Immature natural killer cell (primary cell): ENCODE measurements at places on chromosomes 11 and 22. TPM values are rescaled to one million over a fixed set of nuclear protein-coding genes. Genes with fewer than 3 reads are reported as not detected.
A peak's percentile ranks its signal among the peaks of the same experiment; 100 is the strongest.

Gene SLC5A1
- polyA plus RNA-seq: not detected

Gene KCNJ11
- polyA plus RNA-seq: not detected

DNA sequence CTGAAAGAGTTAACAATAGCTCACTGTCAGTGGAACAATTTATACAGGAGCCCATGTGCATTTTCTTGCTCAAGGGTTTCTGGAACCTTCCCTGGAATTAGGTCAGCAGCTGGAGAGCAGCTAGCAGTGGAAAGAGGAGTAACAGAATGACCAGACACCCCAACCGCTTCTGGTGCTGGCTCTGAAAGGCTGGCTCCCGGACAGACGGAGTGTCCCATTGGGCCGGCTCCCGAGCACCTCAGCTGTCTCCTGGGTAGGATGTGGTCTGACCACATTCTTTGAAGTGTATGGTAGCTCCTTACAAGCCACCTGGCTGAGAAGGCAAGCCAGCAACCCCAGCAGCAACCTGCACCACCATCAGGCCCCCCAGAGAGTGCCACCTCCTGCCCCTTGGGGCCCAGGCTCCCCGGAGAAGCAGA, 44.7 kb downstream of the ABTB2 start:
- no peaks in the 10 kb centered on the region for H3K4me1 ChIP-seq
- H3K36me3 ChIP-seq: no peaks in the 10 kb centered on the region
- no peak overlapping the region for H3K4me3 ChIP-seq
- peaks cover 5% of the 10 kb centered on the region for H3K27me3 ChIP-seq
- no peak overlapping the region for H3K27ac ChIP-seq

DNA sequence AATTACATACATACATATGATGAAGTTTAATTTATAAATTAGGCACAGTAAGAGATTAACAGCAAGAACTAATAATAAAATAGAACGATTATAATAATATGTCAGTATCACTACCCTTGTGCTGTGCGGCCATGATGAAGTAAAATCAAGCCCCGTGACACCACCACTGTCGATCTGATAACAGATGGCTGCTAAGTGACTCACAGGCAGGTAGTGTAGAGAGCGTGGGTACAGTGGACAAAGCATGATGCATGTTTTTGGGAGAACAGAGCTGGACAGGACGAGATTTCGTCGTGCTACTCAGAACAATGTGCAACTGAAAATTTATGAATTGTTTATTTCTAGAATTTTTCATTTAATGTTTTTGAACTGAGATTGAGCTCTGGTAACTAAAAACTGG, 108.4 kb upstream of the TIMP3 start:
- no peaks in the 10 kb centered on the region for H3K4me1 ChIP-seq
- H3K36me3 ChIP-seq: no peaks in the 10 kb centered on the region
- no peak overlapping the region for H3K4me3 ChIP-seq
- peaks cover 3% of the 10 kb centered on the region for H3K27me3 ChIP-seq
- no peak for DNase-seq

DNA sequence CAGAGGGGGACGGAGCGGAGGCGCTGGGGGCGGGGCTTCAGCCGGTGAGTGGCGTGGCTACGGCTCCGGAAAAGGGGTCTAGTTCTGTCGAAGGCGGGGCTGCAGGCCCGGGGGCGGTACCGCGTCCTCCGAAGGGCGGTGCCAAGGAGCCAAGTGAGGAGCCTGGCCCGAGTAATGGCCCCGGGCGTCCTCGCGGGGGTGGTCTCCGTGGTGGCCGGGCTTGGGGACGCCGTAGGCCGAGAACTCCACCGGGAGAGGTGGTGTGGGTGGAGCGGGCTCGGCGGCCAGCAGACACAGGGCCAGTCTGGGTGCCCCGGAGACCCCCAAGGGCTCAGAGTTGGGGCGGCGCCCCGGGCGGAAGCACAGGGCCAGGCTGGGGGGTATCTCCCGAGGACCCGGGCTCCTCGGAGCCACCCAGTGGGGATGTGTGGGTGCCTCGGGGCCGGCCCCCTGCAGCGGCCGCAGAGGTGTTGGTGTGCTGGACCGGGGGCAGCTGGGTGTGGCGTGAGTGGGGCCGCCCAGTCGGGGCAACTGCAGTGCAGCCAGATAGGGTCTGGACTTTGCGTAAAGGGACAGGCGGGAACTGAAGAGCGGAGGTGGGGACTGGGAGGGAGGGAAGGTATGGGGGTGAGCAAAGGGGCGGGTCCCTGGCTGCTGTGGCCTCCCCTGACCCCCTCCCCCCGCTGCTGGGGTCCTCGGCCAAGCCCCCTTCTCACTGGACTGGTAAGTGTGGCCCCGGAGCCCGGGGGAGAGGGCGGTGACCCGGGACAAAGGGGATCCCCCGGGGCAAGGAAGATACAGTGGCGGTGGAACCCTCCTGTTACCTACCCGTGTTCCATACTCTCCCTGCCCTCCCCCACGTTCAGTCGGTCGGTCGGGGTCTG, 838 bp downstream of the FKBP2 start:
- H3K4me3 ChIP-seq: peak overlapping the region; percentile 84
- peaks cover 30% of the 10 kb centered on the region for H3K4me1 ChIP-seq
- H3K36me3 ChIP-seq: no peaks in the 10 kb centered on the region
- peak overlapping the region; percentile 99 for H3K27ac ChIP-seq
- no peak for DNase-seq

GRCh38 chr11:75474878-75475766, 42.1 kb upstream of the KLHL35 start:
- H3K4me3 ChIP-seq: peak overlapping the region; percentile 13
- H3K27ac ChIP-seq: peak overlapping the region; percentile 63
- peak; percentile 26 for DNase-seq
- peaks cover 13% of the 10 kb centered on the region for H3K4me1 ChIP-seq

Gene SLC22A6
- polyA plus RNA-seq: not detected

Gene GAS2
- polyA plus RNA-seq: 2.4 TPM

- no peaks in the 10 kb centered on the region for H3K36me3 ChIP-seq
- no peak for DNase-seq
- no peak overlapping the region for H3K27ac ChIP-seq
Observed at GRCh38 chr11:20488352-20488751, 100.8 kb downstream of the PRMT3 start.

GRCh38 chr11:3167143-3168119, 2.3 kb upstream of the OSBPL5 start:
- no peak overlapping the region for H3K4me3 ChIP-seq
- peaks cover 4% of the 10 kb centered on the region for H3K36me3 ChIP-seq
- no peak for DNase-seq
- H3K27me3 ChIP-seq: peaks cover 17% of the 10 kb centered on the region
- H3K27ac ChIP-seq: no peak overlapping the region

DNA sequence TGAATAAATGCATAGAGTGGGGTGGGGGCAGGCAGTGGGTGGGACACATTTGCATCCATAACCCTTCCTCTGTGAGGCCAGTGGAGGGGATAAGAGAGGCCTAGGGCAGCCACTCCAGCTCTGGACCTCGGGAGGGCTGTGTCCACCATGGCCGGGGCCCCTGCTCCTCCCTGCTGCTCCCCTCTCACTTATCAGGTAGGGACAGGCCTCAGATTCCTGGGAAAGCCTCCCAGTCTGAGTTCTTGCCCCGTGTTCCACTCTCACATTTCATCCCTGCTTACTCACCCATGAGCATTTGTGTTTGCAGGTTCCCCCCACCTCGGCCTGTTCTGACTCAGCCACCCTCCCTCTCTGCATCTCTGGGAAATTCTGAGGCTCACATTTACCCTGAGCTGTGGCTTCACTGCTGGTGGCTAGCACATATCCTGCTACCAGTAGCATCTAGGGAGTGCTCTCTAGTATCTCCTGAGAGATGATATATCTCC, 128.7 kb upstream of the TOP3B start:
- H3K27ac ChIP-seq: no peak overlapping the region
- peaks cover 9% of the 10 kb centered on the region for H3K27me3 ChIP-seq

GRCh38 chr11:34846467-34846866, 69.7 kb downstream of the APIP start:
- no peak overlapping the region for H3K27ac ChIP-seq
- H3K27me3 ChIP-seq: peaks cover 7% of the 10 kb centered on the region
- DNase-seq: no peak
- no peak overlapping the region for H3K4me3 ChIP-seq

Gene CRYAB
- not detected for polyA plus RNA-seq

DNA sequence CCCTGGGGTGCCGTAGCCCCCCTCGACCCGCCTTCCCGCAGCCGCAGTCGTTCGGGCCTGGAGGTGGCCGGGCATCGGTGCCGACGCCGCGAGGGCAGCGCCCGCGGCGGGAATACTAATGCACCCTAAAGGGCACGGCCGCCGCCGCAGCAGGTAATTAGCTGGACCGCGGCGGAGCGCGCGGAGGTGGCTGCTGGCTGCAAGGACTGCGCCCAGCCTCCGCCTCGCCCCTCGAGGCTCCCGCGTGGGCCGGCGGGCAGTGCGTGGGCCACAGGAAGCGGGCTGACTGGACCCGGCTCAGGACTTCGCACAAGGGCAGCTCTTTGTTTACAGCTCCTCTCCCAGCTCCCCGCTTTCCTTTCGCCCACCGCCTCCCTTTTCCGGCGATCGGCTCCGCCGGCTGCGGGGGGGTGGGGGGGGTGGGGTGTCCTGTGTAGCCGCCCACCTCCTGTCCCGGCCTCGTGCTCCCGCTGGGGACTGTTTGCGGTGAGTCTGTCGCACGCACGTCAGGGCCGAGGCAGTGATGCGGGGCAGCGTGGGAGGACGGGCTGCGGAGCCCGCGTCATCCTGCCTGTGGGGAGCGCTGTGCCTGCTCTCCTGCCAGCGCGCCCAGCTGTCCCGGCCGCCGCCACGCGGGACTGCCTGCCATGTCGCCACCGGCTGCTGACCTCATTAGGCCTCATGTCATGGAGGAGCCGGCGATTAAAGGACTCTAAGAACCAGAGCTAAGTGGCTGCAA, 53.2 kb downstream of the GRIK4 start:
- no peaks in the 10 kb centered on the region for H3K36me3 ChIP-seq
- peaks cover 22% of the 10 kb centered on the region for H3K4me1 ChIP-seq
- DNase-seq: peak; percentile 51
- H3K27ac ChIP-seq: peak overlapping the region; percentile 73
- peaks cover 9% of the 10 kb centered on the region for H3K27me3 ChIP-seq

Gene MFNG
- 286 TPM for polyA plus RNA-seq

Gene LDHAL6A
- 0.79 TPM for polyA plus RNA-seq

DNA sequence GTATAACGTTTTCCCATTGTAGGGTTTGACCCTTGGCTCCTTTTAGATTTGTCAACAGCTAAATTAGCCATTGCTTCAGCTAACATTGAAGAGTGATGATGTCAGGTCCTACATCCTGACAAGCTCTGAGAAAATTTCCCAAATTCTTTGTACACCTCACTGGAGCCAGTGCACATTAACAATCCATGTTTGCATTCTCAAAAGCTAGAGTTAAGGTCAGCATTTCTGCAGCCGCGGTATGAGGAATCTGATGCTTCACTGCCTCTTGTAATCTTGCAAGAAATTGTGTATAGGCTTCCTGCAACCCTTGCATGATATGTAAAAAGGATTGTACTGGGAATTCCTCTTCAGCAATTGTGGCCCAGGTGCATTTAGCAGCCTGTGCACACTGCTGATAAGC, 33.1 kb upstream of the NCAM1 start:
- DNase-seq: no peak
- H3K27ac ChIP-seq: no peak overlapping the region
- H3K36me3 ChIP-seq: no peaks in the 10 kb centered on the region
- no peak overlapping the region for H3K4me3 ChIP-seq
- no peaks in the 10 kb centered on the region for H3K4me1 ChIP-seq
- H3K27me3 ChIP-seq: peaks cover 2% of the 10 kb centered on the region

DNA sequence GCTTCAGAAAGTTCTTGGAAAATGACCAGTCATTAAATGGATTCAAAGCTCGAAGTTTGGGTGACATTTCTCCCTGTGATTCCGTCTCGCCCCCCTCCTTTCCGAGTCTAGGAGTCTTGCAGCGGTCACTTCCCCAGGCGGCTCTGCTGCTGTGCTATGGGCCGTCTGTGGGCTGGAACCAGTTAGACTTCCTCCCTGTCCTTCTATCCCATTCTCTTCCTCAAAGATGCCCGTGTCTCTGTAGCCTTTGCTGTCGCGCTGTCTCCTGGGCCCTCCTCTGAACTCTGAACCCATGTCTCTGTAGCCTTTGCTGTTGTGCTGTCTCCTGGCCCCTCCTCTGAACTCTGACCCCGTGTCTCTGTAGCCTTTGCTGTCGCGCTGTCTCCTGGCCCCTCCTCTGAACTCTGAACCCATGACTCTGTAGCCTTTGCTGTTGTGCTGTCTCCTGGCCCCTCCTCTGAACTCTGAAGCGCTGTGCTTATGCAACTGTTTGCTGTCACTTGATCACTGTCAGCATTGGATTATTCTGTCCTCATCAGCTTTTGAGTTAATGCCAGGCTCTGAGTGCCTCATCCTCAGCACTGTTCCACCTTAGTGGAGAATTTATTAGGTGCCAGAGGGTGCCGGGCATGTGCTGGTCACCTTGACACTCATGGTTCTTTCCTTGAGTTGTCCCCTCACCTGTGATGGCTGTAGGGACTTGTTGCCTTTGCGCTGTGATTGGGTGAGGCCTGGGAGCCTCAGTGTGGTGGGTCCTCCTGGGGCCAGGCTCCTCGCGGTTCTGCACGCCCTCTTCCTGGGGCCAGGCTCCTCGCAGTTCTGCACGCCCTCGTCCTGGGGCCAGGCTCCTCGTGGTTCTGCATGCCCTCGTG, 173.3 kb downstream of the TBC1D22A start:
- peak overlapping the region; percentile 75 for H3K27ac ChIP-seq
- DNase-seq: no peak
- H3K27me3 ChIP-seq: no peaks in the 10 kb centered on the region

DNA sequence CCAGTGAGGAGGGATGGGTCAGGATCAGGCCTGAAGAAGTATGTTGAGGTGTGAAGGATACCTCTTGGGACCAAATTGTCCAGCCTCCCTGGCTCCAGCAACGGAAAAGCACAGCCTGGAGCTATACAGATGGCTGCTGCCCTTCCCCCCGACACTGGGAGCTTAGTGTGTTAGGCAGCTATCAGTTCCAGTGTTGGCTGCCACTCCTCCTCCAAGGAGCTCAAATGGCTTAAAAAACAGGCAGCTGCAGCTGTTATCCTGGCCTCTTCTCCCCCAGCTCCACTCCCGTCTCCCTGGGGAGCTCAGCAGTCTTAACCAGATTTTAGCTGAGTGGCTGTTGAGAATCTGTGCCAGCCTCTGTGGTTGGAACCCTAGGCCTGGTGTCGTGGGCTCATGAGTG, 225.0 kb downstream of the JRKL start:
- no peaks in the 10 kb centered on the region for H3K36me3 ChIP-seq
- no peak overlapping the region for H3K27ac ChIP-seq
- no peak overlapping the region for H3K4me3 ChIP-seq
- H3K4me1 ChIP-seq: no peaks in the 10 kb centered on the region
- DNase-seq: no peak

Gene NOL12
- 42.3 TPM for polyA plus RNA-seq

DNA sequence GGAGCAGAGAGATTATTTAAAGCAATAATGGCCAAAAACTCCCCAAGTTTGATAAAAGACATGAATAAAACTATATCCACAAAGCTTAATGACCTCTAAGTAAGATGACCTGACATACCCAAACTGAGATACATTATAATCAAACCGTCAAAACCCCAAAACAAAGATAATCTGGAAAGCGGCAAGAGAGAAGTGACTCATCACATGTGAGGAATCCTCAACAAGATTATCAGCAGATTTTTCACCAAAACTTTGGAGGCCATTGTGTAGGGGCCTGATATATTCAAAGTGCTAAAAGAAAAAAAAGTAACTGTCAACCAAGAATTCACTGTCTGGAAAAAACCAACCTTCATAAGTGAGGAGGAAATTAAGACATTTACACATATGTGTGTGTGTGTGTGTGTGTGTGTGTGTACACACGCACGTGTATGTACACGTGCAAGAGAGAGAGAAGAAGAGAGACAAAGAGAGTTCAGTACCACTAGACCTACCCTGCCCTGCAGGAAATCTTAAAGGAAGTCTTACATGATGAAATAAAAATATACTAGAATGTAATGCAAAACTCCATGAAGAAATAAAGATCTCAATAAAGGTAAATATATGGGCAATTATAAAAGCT, 752.4 kb downstream of the NELL1 start:
- H3K4me1 ChIP-seq: no peaks in the 10 kb centered on the region
- no peaks in the 10 kb centered on the region for H3K36me3 ChIP-seq
- DNase-seq: no peak
- no peak overlapping the region for H3K4me3 ChIP-seq

Gene CCDC87
- polyA plus RNA-seq: not detected
